ENCODE measurements at places on chromosomes 16 and 17. TPM values are rescaled to one million over a fixed set of nuclear protein-coding genes. Genes with fewer than 3 reads are reported as not detected.

DNA sequence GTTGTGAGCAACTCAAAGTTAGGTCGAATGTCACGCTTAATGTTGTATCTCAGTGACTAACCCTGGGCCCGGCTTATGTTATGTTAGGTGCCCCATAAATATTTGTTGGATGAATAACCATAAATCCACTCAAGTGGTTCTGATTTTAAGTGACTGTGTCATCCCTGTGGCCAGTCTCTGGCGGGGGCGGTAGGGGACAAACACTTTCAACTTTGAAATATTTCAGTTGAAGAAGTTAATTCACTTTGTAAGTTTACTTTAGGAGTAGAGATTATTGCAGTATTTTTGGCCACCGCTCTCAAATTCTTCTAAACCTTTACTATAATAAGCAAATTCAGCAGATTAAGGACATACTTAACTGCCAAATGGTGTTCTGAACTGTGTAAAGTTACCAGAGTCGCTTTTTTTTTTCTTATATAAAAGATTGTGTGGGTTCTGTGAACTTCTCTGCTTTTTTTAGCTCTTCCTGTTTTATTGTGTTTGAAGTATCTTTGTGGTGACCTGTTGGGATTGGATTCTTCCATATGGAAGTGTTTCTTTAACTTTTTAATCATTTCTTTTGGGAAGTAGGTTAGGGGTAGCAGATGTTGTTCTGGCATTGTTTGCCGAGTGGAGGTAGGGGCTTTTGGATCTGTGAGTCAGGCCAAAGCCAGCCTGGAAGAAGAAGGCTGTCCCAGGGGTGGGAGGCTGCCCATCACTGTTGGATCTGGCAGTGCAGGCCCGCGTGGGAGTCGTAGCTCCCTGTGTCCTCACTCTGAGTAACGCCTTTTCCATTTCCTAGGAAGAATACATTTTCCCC, 61.4 kb upstream of the TBX2 start:
- DNase-seq: no peak

DNA sequence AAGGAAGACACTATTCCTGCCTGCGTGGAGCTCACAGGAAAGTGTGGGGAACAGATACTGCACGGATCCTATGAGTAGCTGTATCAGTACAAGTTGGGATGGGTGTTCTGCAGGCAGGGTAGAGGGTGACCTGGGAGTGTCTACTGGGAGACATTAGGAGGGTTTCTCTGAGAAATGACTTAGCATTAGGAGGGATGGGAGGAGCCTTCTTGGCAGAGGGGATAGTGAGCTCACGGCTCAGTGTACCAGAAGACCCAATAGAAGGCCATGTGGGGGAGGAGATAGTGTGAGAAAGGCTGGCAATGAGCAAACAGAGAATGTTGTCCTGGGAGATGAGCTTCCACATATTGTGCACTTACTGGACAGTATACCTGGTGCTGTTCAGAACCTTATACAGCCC, 109.1 kb downstream of the MSI2 start:
- no peak for DNase-seq

GRCh38 chr16:13453938-13454553, 465.9 kb upstream of the ERCC4 start:
- no peak for DNase-seq

The PPY gene
- not detected for total RNA-seq

GRCh38 chr17:3036800-3037199, 26.6 kb downstream of the OR1D5 start:
- DNase-seq: no peak

The NPIPA8 gene
- total RNA-seq: 0.26 TPM

DNA sequence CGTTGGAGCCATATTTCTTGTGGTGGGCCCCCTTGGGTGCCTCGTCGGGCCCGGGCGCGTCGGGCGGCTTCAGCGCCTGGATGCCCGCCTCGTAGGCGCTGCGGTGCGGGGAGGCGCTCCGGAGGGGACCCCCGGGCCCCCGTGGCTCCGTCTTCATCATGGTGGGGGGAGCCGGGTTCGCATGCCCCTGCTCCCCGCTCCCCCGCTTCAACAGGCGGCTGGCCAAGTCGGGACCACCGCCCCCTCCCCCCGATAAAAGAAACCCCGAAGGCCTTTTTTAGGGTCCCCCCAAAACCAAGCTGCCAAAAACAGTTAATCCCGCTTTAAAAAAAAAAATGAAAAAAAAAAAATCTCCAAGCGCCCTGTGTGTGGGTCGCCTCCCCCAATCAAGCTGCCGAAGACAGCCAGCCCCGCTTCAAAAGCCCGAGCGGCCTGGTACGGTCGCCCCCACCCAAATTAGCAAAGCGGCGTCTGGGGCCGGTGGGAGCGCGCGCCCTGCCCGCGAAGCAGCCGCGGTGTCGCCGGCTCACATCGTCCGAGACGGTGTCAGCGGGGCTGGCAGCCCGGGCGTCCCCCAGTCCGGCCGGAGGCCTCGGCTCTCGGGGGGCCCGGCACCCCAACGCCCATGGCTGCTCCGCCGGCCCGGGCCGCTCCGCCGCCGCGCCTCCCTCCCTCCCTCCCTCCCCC, at the start of gene PPP1R9B:
Gene PPP1R9B, minus strand, starts transcription at position 324 of the 687 bp plus-strand sequence. Its CDS starts 164 bp downstream, at position 160.
- DNase-seq: no peak

GRCh38 chr17:77453613-77454241, 313.0 kb downstream of the SEC14L1 start:
- DNase-seq: no peak

DNA sequence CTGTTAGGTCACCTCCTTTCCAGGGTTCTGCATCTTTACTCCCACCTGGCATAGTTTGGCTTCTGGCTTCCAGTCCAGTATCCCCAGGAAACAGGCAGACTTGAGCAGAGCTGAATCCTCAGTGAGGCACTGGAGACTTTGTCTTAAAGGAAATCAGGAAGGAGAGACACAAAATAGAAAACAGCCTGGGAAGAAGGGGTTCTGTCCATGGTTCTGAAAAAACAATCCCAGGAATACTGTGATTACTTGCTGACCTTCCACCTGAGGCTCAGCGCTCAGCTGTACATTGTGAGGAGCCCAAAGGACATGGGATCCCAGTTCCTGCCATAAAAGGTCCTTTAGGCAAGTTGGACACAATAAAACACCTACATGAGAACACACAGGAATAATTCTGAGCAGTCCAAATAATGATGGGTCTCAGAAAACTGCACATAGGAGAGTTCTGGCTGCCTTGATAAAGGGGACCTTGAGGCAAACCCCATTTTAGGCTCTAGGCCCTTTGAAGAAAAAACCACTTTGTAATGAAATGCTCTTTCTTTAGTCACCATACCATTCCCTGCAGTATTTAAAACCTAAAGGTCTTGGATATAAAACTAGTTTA, 81.4 kb upstream of the CRHR1 start:
- no peak for DNase-seq

GRCh38 chr17:81960130-81960958, 643 bp downstream of the NOTUM start:
- DNase-seq: no peak

The PPP4C gene
- total RNA-seq: 56.2 TPM

The FCSK gene
- total RNA-seq: 7.6 TPM

- no peak for DNase-seq
These were observed 9.5 kb downstream of the MYCBPAP start for GRCh38 chr17:50517504-50518383.

GRCh38 chr17:73151916-73152632, 12.7 kb upstream of the SSTR2 start:
- no peak for DNase-seq

The GP2 gene
- total RNA-seq: 0.79 TPM

The KRT36 gene
- not detected for total RNA-seq

GRCh38 chr17:66633317-66633965, 201.5 kb upstream of the CACNG5 start:
- no peak for DNase-seq

- no peak for DNase-seq
These were observed 116.2 kb upstream of the SDK2 start for GRCh38 chr17:73760439-73760758.

DNA sequence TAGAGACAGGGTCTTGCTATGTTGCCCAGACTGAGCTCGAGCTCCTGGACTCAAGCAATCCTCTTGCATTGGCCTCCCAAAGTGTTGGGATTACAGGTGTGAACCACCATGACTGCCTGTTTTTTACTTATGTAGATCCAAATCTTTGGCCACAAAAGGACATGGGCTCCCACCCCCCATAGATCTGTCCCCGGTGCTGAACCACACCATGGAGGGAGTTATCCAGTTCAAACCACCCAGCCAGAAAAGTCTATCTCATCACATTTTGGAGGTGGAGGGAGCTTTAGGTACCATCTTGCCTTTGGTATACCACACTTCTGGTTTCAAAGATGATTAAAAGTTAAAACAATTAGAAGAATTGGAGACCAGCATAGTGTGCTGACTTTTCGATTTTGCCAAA, 26.2 kb downstream of the SHISA9 start:
- DNase-seq: no peak

The IRX6 gene
- total RNA-seq: not detected

DNA sequence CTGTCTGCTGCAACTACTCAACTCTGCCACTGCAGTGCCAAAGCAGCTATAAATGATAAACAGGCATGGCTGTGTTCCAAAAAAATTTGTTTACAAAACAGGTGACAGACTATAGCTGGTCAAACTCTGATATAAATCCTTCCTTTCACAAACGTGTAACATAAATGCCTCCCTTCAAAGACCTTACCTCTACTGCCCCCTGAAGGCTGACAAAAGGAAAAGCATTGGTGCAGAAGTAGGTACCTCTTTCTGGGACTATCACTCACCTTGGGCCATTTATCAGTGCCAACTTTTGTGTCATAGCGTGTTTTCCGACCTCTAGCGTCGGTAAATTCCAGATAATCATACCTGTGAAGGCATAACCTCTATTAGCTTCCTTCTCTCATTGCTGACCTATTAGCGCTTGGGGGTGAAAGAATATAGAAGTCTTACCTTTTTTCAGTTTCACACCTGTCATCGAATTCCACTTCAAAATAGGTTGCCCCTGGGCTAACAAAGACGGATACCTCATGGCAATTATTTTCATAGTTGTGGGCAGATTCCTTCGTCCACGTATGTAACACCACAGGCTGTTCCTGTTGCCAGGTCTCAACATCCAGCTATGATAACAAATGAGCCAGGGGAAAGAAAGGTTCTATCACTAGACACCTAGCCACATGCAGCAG, 67.9 kb downstream of the ZZEF1 start:
- DNase-seq: no peak

The GPR142 gene
- not detected for total RNA-seq

The SYCE1L gene
- 0.90 TPM for total RNA-seq

DNA sequence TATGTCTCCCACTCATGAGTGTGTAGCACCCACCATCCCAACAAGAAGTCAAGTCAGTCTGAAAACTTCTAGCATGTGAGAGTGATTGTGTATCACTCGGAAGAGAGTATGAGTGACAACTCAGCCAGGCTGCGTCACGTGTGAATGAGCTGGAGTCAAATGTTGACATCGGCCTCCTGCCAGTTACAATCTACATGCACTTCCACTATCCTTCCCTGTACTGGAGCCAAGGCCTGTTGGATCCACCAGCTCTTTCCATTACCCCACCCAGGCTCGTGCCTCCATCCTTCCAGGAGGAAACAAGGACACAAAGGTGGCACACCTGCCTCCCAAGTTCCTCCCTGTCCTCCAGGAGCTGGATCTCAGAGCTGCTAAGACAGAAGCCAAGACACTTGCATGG, 64.5 kb downstream of the ASIC2 start:
- DNase-seq: no peak

GRCh38 chr17:46154151-46154816, 38.9 kb downstream of the KANSL1 start:
- no peak for DNase-seq

DNA sequence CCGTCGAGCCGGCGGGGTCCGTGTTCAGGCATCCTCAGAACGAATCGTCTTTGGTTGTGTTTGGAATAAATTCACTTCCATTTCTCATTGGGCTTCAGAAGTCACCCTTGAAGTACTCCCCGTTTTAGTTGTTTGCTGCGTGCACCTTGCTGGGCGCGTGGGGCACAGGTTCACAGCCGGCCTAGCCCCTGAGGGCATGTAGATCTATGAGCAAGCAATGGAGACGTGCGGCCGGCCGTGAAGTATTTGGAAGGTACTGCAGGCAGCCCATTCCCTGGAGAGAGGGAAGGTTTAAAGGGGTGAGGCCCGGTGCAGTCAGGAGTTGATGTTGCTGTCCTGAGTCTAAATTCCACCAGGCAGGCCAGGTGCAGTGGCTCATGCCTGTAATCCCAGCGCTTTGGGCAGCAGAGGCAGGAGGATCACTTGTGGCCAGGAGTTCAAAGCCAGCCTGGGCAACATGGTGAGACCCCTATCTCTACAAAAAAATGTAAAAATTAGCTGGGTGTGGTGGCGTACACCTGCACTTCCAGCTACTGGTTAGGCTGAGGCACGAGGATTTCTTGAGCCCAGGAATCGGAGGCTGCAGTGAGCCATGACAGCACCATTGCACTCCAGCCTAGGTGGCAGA, 714 bp downstream of the ACSF3 start:
- no peak for DNase-seq

The EPN3 gene
- 4.4 TPM for total RNA-seq

- DNase-seq: no peak
These were observed 35.9 kb downstream of the TMEM11 start for GRCh38 chr17:21177854-21178600.

The SNX11 gene
- 7.3 TPM for total RNA-seq

- no peak for DNase-seq
These were observed at the start of gene CCL3 for GRCh38 chr17:36089888-36090836. Gene CCL3 (minus strand): TSS chr17:36090143. CDS start chr17:36090058, 85 bp downstream.

- no peak for DNase-seq
These were observed 115.6 kb downstream of the GNAO1 start for GRCh38 chr16:56306690-56307533.

- DNase-seq: no peak
These were observed 4.0 kb downstream of the WNT3 start for GRCh38 chr17:46814446-46814845.

DNA sequence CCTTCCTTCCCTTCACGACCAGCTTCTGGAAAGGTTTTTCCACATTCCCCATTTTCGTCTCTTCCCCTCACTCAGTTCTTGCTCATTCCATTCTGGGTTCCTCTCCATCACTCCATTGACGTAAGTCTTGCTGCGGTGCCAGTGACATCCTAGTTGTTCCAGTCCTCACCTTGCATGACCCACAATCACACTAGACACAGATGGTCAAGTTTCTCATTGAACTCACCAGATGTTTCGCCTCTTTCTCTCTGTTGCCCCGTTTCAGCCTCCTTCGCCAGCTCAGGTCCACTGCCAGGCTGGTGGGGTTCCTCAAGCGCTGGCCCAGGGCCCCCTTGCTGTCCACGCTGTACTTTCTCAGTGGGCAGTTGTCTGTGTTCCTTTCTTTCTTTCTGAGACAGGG, 43.4 kb downstream of the CCDC42 start:
- no peak for DNase-seq
